ENCODE measurements at places on chromosomes 5 and 9.

DNA sequence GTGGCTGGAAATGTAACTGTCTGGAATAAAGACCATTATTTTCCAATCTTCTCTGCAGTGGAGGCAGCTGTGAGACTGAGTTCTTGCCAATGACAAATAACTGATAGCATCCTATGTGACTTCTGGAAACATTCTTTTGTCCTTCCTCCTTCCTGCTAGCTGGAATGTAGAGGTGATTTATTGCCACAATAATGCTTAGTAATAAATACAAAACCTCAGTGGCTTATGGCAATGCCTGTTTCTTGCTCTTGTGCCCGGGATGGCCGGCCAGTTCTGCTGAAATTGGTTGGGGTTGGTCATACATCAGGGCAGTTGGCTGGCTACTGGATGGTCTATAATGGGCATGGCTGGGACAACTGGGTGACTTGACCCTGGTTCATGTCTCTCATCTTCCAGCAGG, 12.2 kb upstream of the TEX48 start:
- DNase-seq, result no peak

GRCh38 chr5:55218967-55219366, 8.1 kb downstream of the MCIDAS start:
- no peak for DNase-seq

- no peak for DNase-seq
Observed at GRCh38 chr5:178078197-178079010, 34.9 kb upstream of the N4BP3 start.

GRCh38 chr9:122348791-122349190, 22.0 kb upstream of the PTGS1 start:
- no peak for DNase-seq
